ENCODE measurements at places on chromosomes 16 and 17.

DNA sequence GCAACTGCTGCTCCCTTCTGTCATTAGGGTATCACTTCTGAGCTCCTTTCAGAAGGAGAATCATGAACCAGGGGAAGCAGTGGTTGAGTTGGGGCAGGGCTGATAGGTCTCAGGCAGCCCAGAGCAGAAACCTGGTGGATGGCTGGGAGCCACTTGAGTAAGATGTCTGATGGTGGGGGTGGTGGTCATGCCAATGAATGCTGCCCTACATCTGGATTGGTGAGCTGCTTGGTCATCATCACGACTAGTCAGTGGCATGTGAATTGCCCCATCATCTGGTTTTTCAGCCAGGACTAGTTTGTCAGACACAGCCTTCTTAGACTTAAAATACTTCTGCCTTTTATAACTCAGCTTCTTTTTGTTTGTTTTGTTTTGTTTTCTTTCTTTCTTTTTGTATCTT lies 2.6 kb downstream of the GID4 start:
- no peak for DNase-seq

- no peak for DNase-seq
Observed at GRCh38 chr16:22220714-22221113, 14.6 kb downstream of the EEF2K start.

GRCh38 chr17:67995570-67996263 lies 552 bp downstream of the C17orf58 start:
- peak; percentile 54 for DNase-seq

- no peak for DNase-seq
Observed at GRCh38 chr16:72927199-72928089, 120.5 kb downstream of the ZFHX3 start.

DNA sequence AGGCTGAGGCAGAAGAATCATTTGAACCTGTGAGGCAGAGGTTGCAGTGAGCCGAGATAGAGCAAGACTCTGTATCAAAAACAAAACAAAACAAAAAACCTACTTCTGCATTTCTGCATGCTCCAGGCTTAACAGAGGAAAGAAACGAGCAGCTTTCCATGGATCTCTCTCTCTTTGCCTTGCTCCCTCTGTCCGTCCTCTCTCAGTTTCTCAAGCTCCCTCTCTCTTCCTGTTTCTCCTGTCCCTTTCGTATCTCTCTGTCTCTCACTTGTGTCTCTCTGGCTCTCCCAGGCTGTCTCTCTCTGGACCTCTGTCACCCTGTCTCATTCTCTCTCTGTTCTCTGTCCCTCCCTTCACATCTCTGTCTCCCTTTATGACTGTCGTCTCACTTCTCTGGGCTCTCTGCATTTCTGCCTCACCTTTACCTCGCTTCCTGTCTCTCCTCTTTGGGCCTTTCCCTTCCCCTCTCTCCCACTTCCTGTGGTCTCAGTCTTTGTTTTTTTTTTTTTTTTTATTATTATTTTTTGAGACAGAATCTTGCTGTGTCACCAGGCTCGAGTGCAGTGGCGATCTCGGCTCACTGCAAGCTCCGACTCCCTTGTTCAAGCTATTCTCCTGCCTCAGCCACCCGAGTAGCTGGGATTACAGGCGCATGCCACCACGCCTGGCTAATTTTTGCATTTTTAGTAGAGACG lies 4.1 kb upstream of the PITPNA start:
- no peak for DNase-seq

DNA sequence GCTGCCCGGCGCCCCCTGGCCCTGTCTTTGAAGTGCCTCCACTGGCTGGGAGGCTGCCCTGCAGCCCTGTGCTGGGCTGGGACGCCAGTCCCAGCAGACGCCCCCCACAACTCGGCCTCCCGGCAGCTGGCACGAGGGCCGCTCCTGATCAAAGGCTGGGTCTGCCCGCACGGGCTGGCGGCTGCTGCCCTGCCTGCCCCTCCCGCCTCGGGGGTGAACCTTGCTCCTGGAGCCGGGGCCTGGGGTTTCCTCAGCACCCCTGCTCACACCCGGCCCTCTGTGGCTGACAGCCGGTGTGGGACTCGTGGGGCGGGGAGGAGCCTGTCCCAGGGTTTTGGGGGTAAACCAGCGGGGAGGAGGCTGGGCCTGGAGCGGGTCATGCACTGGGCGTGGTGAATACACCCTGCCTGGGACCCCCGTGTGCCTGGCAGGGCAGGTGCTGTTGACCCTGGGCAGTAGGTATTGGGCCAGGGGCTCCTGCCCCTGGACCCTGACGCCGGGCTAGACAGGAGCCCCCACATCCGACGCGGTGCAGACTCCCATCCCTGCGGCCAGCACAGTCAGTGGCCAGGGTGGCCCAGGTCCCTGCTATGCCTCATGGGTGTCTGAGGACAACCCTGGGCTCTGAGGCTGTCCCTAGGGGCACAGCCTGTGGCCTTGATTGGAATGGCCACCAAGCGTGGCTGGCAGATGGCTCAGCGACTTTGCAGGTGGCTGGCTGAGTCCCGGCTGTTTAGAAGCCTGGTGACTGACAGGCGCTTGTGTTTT lies 21.7 kb downstream of the CENPX start:
- DNase-seq: peak; percentile 96

- DNase-seq: no peak
Observed at GRCh38 chr16:3074860-3075522, 9.6 kb downstream of the IL32 start.

DNA sequence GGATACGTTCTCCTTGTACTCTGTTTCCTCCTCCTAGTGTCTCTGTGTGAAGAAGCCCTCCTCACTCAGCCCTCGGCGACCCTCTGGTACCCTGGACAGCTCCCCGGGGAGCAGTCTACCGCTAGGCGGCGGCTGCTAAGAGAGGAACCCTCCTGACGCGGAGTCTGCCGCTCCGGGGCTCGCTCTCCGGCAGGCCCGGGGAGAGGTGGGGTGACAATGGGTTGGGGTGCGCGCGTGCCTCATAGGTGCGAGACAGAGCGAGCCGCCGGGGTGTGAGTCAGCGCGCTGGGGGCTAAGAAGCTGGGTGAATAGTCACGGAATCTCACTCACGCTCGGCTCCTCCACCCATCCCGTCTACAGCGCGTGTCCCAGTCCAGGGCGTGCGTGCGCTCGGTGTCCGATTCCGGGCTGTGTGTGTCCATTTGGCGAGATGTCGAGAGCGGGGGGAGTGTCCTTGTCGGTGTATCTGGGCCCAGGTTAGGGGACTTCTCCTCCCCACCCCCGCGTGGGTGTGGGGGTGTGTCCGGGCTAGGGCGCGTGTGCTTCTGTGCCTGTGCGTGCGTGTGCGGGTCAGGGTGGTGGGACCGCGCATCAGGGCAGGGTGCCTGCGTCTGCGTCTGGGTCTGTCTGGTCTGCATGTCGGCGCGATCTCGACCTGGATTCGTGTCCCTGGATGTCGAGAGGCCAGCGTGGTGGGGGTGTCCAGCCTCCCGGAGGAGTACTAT lies 577 bp upstream of the HS3ST2 start:
- DNase-seq: no peak

DNA sequence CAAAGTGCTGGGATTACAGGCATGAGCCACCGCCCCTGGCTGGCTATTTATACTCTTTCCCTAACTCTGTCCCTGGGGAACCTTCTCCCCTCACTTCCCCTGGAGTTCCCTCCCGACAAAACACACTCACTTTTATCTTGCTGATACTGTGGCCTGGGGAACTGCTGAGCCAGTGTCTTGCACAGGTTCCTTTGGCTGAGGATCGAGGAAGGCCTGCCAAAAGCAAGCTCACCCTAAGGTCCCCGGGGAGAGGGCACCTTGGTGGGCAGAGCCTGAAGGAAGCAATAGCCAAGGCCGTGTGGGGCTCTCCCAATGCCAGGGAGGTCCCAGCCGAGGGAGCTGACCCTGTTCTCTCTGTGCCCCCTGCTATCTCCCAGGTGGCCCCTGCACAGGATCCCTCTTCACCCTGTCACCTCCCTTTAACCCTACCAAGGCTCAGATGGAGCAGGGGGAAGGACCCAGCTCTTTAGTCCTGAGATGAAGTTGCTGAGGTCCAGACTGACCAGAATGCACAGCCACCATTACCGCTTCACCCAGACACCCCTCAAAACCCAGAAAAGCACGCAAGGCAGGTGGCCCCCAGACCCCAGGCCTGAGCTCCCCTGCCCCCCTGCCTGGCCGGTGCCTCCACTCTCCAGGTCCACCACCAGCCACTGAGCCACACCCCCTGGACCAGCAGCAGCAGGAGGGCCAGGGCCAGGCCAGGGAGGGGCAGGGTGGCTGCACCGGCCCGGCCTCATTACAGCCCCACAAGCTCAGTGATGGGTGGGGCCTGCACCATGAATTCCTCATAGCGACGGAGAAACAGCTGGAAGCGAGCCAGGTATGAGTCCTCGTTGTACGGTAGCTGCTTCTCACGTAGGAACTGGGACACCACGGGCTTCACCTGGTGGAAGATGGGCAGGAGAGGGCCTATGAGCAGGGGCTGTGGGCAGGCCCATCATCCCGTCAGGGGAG lies 5.1 kb upstream of the FDXR start:
- DNase-seq: no peak

- no peak for DNase-seq
Observed at GRCh38 chr17:40032322-40033320, 17.4 kb downstream of the CSF3 start.

- no peak for DNase-seq
Observed at GRCh38 chr16:85900027-85900792, 1.2 kb downstream of the IRF8 start.

DNA sequence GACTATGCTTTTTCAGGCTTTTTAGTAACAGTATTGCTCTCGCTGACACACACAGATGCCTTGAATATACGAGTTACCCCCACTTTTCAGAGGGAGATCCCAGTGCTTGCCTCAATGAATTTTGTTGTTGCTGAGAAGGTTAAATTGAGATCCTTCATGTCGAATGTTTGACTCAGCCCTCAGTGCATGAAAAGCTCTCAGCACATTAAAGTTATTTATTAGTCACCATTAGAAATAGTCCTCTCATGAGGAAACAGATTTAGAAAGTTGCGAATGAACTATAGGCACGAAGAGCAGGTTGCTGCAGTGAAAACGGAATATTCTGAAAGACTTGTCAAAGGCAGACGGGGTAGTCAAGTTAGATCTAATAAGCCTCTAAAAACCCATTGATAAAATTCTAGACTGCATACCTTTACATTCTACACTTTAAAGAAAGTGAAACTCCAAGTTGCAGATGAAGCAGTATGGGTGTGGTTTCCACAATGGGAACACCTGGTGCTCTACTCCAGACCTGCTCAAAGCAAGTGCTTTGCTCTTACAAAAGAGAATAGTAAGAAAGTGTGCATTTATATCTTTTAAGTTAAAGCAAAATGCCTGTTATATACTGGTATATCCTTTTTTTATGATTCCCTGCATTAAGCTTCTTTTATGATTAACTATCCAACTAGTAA lies 238.1 kb downstream of the MAF start:
- DNase-seq: no peak

DNA sequence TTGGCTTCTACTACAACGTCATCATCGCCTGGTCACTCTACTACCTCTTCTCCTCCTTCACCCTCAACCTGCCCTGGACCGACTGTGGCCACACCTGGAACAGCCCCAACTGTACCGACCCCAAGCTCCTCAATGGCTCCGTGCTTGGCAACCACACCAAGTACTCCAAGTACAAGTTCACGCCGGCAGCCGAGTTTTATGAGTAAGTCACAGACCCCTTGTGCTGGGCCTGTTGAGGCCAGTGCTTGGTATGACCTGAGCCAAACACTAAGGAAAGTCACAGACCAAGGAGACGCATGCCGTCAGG lies 16.1 kb downstream of the SLC6A2 start:
- no peak for DNase-seq

DNA sequence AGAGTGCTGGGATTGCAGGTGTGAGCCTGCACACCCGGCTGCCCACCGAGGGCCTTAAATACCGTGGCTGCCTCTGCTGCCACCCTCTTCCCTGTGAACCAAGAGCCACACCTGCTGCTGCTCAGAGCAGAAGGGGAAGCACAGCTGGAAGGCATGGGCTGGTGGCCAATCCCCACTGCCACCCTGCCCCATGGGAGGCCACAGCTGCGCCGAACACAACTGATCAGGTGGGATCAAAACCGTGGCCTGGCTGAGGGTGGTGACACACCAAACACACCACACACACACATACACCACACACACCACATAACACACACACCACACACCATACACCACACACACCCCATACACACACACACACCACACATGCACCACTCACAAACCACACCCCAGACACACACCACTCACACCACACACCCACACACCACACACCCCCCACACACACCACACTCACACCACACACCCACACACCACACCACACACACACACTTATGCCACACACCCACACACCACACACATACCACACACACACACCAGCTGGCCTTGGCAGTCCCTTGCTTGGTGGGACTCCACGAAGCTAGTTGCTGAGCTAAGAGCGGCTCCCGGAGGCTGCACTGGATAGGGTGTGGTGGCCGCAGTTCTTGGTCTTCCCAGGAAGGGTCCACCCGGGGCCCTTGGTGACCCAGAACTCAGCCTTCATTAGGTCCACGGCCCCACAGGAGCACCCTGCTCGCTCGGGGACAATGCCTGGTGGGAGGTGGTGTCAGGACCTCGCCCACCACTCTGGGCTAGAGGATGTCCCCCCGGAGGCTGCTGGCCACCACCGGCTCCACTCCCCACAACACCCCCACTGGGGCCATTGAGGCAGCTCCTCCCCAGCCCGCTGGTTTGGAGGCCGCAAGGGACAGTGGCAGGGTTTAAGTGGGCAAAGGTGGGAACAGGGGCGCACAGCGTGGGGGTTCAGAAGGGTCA lies 14.9 kb downstream of the CEP131 start:
- peak; percentile 56 for DNase-seq

GRCh38 chr16:3938843-3939624 lies 58.5 kb upstream of the CREBBP start:
- DNase-seq: peak; percentile 78

GRCh38 chr16:68429076-68429854 lies 19.0 kb downstream of the SMPD3 start:
- no peak for DNase-seq

DNA sequence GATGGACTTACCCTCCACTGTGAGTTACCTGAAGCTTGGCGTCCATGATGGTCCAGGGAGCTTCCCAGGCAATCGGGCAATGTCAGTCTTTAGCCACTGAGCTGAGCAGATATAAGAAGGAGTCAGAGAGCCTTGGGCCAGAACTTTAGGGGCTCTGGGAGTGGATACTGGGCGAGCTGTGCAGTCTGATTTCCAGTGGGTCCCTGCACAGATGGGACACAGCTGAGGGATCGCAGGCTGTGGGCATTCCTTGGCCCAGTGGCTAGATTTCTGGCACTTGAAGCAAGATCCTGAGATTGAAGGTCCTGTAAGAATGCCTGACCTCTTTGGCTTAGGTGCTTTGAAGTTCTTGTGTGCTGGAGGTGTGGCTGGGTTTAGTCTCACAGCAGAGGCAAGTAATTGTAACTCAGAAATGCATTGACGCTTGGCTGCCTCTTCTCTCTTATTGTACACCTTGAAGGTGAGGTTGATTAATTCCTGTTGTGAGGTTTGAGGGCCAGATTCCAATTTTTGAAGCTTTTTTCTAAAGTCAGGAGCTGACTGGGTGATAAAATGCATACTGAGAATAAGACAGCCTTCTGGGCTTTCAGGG lies 2283.8 kb downstream of the TP53TG3F start:
- no peak for DNase-seq

GRCh38 chr17:56929362-56929969 lies 15.6 kb upstream of the TRIM25 start:
- no peak for DNase-seq

- DNase-seq: no peak
Observed at GRCh38 chr17:19718613-19719354, 2.4 kb upstream of the SLC47A2 start.

GRCh38 chr17:61218438-61218837 lies 181.2 kb upstream of the TBX2 start:
- DNase-seq: no peak
